ENCODE measurements at places on chromosomes 4 and X.

DNA sequence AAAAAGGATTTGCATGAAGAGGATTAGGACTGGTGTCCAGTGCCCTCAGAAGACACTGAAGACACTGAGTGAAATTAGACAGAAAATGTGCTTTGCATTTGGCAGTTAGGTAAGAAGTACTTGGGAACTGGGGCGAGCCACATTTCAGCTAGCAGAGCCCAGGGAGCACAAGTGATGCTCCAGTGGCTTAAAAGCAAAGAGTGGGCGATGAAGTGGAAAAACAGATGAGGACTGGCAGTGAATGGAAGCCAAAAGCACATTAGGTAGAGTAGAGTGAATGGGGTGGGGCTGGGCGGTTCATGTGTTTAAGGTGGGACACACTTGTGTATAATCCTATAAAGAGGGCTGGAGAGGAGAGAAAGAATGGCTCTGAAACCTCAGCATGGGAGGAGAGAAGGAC is 18.4 kb downstream of the DCLK2 start:
- DNase-seq: no peak
- no peaks in the 10 kb centered on the region for H3K27me3 ChIP-seq
- no peak overlapping the region for H3K4me3 ChIP-seq
- H3K36me3 ChIP-seq: no peaks in the 10 kb centered on the region
- no peak overlapping the region for H3K27ac ChIP-seq
- no peaks in the 10 kb centered on the region for H3K4me1 ChIP-seq

DNA sequence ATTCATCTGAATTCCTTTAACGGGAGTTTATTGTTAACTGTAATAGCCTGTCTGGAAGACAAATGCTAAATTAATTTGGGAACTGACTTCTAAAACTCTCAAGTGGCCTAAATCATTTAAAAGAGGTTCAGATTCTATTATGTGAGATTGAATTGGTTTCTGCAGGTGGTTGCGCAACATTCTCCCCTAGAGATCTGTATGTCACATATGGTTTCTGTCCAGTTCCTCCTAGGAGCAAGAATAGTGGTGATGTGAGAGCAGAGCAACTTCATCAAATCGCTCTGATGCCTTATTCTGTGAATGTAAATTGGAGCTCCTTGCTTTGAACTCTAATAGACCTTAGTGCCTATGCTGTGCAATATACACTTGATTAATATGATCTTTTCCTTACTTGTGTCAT is 144.6 kb upstream of the GPR101 start:
- H3K27me3 ChIP-seq: no peaks in the 10 kb centered on the region
- no peak for DNase-seq
- H3K4me3 ChIP-seq: no peak overlapping the region

- no peak overlapping the region for H3K4me3 ChIP-seq
- H3K27me3 ChIP-seq: no peaks in the 10 kb centered on the region
- H3K27ac ChIP-seq: no peak overlapping the region
- H3K4me1 ChIP-seq: peaks cover 12% of the 10 kb centered on the region
These were observed 12.4 kb downstream of the PHKA2 start for GRCh38 chrX:18971506-18971905.

DNA sequence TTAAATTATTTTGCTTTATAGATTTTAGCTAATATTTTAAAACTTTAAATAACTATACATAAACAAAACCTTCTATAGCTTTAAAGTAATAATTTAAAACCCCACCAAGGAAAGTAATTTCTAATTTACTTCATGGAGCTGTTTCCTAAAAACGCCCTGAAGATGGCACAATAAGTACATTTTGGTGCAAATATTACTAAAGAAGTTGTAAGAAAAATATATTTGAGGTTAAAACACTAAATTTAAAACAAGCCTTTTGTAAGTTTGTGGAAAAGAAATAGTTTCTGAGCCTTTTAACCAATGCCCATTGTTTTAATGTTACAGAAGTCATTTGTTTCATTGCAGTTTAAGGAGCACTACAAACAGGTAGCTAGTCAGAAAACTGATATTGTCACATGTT is 137.4 kb upstream of the AGA start:
- DNase-seq: no peak
- no peaks in the 10 kb centered on the region for H3K27me3 ChIP-seq
- no peak overlapping the region for H3K27ac ChIP-seq
- H3K4me1 ChIP-seq: no peaks in the 10 kb centered on the region
- no peaks in the 10 kb centered on the region for H3K36me3 ChIP-seq
- H3K4me3 ChIP-seq: no peak overlapping the region

GRCh38 chr4:62051332-62051731 is 851.2 kb downstream of the ADGRL3 start:
- DNase-seq: no peak
- H3K27me3 ChIP-seq: no peaks in the 10 kb centered on the region
- no peak overlapping the region for H3K4me3 ChIP-seq
- no peaks in the 10 kb centered on the region for H3K4me1 ChIP-seq

- no peaks in the 10 kb centered on the region for H3K36me3 ChIP-seq
- H3K4me3 ChIP-seq: no peak overlapping the region
- DNase-seq: no peak
- no peaks in the 10 kb centered on the region for H3K27me3 ChIP-seq
- no peaks in the 10 kb centered on the region for H3K4me1 ChIP-seq
These were observed 1578.4 kb upstream of the IGFBP7 start for GRCh38 chr4:58688568-58688967.

- H3K4me3 ChIP-seq: no peak overlapping the region
- peaks cover 37% of the 10 kb centered on the region for H3K4me1 ChIP-seq
- H3K27ac ChIP-seq: no peak overlapping the region
- H3K36me3 ChIP-seq: no peaks in the 10 kb centered on the region
These were observed 131.7 kb upstream of the INTU start for GRCh38 chr4:127501103-127501502.

DNA sequence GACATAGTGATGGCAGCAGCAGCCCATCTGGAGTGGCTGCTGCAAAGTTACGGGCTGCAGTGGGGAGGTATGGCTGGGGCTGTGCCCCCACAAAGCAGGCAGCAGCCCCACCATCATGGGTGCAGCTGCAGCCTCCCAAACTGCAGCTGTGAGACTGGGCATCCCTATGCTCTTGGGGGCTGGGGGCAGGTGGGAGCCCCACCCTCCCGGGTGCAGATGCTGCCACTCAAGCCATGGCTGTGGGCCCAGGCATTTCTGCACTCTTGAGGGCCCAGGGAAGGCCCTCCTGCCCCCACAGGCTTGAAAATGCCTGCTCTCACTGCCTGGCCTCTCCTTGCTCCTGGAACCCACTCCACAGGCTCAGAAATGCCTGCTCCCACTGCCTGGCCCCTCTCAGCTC is 389.4 kb downstream of the TEX13C start:
- no peaks in the 10 kb centered on the region for H3K4me1 ChIP-seq
- H3K4me3 ChIP-seq: no peak overlapping the region
- H3K27ac ChIP-seq: no peak overlapping the region
- no peaks in the 10 kb centered on the region for H3K36me3 ChIP-seq
- no peak for DNase-seq
- no peaks in the 10 kb centered on the region for H3K27me3 ChIP-seq

DNA sequence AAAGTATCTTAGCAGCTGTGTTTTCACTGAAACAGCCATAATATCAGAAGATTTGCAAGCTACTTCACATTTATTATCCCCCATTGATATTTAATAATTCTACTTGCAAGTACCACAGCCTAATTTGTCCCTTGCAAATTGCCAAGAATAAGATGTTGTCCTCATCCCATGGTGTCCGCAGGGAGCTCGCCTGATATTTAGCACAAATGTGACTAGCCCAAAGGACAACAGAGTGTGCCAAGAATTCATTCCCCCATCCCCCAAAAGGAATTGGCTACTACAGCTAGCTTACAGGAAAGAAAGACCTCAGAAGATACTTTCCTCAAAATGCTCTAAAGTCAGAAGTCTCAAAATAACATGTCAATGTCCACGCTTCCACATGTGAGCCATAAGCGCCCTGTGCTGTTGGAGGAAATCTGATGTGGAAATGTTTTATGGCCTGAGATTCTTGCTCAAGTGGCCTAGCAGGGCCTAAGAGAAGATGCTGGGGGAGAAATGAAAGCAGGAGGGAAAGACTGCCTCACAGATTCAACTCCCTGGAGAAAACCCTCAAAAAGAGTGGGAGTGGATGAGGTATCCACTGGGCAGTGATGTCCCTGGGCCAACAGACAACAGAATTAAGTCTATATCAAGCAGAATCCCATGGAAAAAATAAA is 111.4 kb downstream of the SH3KBP1 start:
- H3K4me3 ChIP-seq: no peak overlapping the region
- no peaks in the 10 kb centered on the region for H3K27me3 ChIP-seq
- H3K27ac ChIP-seq: peak overlapping the region; percentile 78
- no peaks in the 10 kb centered on the region for H3K36me3 ChIP-seq
- DNase-seq: no peak

- DNase-seq: no peak
- H3K27ac ChIP-seq: no peak overlapping the region
These were observed 905 bp downstream of the NSUN7 start for GRCh38 chr4:40750461-40751258.

DNA sequence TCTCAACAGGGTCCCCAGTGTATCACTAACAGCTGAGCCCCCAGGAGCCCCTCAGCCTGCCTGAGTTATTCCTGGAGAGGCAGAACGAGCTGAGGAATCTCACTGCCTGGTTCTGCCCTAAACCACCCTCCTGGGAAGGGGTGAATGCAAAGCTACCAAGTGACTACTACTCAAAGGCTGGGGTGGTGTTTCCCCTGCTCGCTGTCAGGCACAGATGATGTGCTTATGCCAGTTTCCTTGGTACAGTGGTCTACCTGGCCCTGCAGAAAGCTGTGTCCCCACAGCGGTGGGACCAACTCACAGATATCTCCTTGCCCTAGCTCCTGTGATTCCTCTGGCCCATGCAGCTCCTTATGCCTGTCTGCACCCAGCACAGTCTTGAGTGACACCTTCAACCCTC is 35.4 kb upstream of the ASMTL start:
- H3K27ac ChIP-seq: no peak overlapping the region
- no peak for DNase-seq
- H3K27me3 ChIP-seq: peaks cover 24% of the 10 kb centered on the region
- H3K4me3 ChIP-seq: no peak overlapping the region
- H3K36me3 ChIP-seq: no peaks in the 10 kb centered on the region
- peaks cover 23% of the 10 kb centered on the region for H3K4me1 ChIP-seq

DNA sequence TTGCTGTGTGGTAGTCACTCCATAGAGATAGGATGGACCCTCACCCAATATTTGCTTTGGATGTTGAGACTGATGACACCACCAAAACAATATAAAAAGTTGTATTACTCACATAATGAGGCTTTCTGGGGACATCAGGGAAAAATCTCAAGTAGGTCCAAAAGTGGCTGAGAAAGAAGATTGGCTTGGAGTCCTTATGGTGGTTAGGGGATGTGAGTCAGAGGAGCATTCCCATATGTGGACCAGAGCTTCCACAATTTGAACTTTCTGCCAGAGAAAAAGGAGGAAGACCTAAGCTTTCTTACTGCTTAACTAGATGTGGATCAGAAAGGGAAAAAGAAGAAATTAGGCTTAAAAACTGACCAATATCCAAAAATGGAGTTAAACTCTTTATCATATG is 460.5 kb downstream of the SH3BGRL start:
- no peak for DNase-seq
- no peak overlapping the region for H3K27ac ChIP-seq
- no peaks in the 10 kb centered on the region for H3K36me3 ChIP-seq
- no peaks in the 10 kb centered on the region for H3K27me3 ChIP-seq

All from left ventricle myocardium inferior (tissue), 1 donor.